Posterior cingulate gyrus (tissue), 11 donors: ENCODE measurements at places on chromosomes 2 and 18.

DNA sequence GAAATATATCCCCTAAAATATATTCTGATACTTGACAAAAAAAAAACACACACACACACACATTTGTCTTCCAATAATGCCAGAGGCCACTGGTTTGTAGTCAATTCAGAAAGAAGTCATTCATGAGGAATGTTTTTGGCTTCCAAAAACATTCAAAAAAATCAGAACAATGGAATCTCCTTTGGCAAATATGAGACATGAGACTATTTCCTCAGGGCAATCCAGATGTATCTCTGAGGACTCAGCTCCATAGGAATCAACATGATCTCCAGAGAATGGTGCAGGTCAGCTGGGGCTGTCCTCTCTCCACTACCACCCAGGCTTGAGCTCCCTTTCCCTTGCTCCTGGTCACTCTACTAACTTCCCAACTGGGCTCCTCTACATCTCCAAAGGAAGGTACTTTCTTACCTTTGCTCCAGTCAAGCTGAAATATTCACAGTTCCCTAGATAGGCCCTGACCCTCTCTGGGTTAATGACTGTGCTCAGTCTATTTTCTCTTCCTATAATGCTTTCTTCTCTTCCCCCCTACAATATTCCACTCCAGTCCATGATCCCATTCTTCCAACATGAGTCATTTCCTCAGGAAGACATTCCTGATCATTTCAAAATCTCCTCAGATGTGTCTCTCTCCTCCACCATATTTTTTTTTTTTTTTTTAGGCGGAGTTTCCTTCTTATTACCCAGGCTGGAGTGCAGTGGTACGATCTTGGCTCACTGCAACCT is 145.3 kb downstream of the C1D start:
- DNase-seq, result no peak

- DNase-seq, result no peak
Measured at GRCh38 chr18:13559754-13560153, 166.6 kb downstream of the FAM210A start.

GRCh38 chr2:96344011-96344410 is 8.4 kb downstream of the NCAPH start:
- no peak for DNase-seq

DNA sequence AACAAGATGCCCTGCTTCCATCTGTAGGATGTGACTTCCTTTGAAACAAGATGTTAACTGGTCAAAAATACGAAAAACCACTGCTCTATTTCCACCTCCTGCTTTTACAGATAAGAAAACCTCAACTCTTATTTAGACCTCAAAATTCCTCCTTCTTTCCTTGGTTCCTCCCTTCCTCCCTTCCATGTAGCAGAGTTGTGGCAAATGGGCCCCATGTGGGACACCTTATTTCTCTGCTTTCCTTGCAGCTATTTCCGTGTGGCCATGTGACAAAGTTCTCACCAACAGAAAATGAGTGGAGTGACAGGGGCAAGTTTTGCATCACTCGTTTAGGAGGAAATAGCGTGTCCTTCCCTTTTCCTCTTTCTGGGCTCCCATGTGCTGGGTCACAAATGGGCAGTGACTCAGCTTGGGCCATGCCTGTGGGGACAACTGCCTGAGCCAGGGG is 69.4 kb upstream of the SMAD2 start:
- DNase-seq, result no peak

GRCh38 chr2:9113916-9114315 is 92.7 kb upstream of the ASAP2 start:
- no peak for DNase-seq

GRCh38 chr2:102147935-102148334 is 5.4 kb downstream of the IL1R1 start:
- no peak for DNase-seq

DNA sequence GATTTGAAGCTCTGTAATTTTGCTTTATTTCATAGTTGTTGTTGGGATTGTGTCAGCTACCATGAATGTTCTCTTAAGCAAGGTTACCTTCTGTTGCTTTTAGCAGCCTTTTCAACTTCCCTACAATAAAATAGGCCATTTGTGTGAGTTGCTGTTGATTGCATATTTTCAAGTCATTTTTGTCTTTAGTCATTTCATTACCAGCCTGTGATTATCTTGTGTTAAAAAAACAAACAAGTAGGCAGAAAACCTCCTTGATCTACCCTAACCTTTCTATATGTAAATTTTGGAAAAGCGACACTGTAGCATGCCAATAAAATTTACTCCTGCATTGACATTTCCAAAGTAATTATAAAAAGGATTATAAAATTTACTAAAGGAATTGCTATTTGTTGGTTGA is 19.3 kb downstream of the GREB1L start:
- DNase-seq, result no peak

GRCh38 chr2:27802547-27802946 is 31.0 kb downstream of the MRPL33 start:
- no peak for DNase-seq

GRCh38 chr18:21183670-21184069 is 58.4 kb upstream of the GREB1L start:
- no peak for DNase-seq

- DNase-seq, result no peak
Measured at GRCh38 chr18:37343542-37343851, 222.1 kb downstream of the CELF4 start.

GRCh38 chr2:26088038-26088643 is 54.3 kb downstream of the RAB10 start:
- DNase-seq, result peak; percentile 33

- peak; percentile 82 for DNase-seq
Measured at GRCh38 chr2:79935771-79936657, 368.5 kb downstream of the LRRTM1 start.

DNA sequence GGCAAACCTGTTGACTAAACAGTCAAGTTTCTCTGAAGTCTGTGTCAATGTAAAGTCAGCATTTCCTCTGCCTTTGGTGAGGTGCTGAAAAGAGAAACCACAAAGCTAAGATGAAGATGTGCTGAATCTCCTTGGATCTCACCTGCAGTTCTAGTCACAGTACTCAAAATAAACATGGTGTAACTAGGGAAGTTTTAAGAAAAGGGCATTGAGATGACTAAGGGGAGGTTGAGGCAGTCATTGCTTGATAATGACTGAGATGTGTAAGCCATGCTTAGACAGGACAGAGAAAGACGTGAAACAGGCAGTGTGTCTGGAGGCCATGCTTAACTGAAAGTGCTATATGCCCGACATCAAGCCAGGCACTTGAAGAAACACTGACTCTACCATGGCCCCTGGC is 1010.0 kb upstream of the CELF4 start:
- DNase-seq, result no peak

- DNase-seq, result no peak
Measured at GRCh38 chr2:227627769-227628168, 10.5 kb downstream of the SCYGR4 start.

DNA sequence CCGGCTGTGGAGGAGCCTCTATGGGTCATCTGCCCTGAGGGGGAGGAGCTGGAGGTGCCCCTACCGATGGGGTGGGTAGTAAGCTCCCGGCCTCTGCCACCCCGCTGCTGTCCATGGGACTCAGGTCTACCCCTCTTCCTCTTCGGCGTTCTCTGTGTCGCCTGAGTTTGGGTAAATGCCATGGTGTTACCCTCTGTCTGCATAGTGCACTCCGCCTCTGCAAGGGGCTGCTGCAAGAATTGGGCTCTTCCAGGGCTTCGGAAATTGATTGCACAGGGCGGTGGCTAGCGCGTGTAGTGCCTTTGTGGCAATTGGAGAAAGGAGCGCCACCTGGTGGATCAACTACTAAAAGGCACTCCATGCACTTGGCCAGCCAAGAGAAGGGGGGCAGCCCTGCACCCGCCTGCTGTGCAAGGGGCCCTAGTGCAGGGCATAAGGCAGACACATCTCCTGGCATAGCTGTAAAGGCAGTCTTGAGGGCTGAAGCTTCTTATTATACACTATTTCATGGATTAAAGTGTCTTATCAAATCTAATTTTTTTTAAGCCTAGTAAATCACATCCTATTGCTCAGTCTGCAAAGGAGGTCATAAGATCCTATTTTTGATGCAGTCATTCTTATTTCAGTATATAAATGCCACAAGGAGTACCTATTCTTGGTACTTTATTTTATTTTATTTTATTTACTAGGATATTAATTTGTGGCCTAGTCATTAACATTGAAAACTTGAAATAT is 308.9 kb downstream of the PDE11A start:
- DNase-seq, result no peak

DNA sequence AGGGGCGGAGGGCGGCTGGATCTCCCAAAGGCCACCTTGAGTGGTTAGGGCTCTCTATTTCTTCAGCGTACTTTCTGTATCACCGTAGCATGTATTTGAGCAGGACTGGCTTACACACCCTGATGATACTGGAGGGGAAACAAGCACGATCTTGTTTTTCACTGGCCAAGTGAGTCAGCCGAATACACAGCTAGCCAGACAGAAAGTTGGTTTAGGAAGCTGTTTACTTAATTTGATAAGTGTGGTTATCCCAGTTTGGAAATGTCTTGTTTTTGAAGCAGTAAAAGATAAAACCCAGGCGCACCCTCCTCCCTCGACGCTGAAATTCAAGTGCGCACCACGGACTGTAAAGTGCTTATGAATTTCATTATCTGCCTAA is 582 bp downstream of the RIOK3 start:
- no peak for DNase-seq

DNA sequence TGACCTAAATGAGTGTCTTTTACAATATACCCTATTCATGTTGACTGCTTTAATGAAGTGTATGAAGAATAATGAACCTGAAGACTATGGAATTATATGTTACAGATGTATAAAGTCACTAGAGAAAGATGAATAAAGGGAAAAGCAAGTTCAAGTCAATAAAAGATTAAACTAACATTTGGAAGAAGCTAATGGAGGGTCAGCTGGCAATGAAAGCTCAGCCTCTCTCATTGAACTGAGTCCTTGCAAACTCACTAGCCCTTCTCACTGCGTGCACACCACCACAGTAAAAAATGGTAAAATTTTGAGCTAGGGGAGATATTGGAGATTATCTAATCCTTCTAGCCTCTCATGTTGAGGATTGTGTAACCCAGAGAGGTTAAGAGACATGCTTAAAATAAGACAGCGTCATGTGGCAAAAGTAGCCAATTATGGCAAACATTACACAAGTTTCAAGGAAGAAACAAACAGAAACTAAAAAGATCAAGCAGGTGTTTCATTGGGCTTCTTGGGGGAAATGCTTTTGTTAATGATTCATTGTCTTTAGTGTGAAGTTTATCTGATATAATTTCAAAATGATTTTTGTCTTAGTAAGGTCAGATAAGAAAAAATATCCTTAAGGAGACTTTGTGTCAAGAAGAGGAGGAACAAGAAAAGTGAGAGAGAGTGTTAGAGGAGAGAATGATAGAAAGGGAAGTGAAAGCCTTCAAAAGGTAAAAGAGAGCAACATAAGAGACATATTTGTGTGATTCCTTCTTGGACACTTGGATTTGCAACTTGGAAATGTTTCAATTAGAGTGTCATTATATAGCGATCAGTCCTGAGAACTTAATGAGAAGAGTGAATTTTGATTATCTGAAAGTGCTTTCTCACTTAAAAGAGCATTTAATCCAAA is 893.7 kb upstream of the FAM98A start:
- DNase-seq, result no peak

DNA sequence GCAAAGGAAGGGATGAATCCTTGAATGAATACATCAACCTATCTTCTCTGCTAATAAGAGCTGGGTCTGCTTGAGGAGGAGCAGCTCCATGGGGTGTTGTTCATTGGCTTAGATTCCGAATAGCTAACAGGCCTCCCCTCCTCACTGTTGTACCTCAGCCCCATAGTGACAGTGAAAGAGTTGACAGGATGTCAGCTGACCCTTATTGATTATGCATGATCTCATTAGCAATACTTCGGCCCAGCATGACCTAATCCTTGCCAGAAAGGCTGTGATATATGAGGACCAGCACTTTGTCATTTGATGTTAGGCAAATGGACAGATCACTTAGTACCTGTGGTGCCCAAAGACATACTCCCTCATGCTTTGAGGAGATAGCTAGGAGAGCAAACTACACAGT is 1333.7 kb upstream of the CELF4 start:
- DNase-seq, result no peak

DNA sequence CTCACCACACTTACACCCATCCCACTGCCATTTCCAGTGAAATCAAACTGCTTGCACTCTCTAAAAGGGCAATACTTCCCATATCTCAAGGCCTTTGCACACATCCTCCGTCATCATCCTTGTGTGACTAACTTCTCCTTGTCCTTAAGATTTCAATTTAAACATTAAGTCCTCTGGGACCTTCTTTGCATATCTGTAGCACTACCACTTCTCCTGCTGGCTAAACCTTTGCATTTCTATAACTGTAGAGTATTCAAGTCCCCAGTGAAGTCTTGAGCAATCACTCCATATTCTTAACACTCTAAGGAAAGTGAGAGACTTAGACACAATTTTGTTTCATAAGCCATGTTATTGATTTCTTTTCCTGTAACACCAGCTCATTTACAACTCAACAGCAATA is 136.8 kb upstream of the EPHA4 start:
- no peak for DNase-seq

DNA sequence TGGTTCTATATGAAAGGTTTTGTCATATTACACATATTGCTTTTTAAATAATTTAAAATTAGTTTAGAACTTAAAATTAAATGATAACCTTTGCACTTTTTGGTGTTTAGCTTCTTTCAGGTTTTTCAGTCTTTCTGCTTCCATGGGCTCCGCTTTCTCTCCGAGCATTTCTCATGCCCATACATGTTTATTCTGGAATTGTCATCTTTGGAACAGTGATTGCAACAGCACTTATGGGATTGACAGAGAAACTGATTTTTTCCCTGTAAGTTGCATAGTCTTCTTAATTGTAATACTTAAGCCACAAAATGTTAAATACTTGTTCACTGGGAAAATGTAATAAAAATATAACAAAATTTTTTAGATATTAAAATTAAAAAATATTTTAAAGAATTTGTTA is 31.0 kb downstream of the CYBRD1 start:
- no peak for DNase-seq

DNA sequence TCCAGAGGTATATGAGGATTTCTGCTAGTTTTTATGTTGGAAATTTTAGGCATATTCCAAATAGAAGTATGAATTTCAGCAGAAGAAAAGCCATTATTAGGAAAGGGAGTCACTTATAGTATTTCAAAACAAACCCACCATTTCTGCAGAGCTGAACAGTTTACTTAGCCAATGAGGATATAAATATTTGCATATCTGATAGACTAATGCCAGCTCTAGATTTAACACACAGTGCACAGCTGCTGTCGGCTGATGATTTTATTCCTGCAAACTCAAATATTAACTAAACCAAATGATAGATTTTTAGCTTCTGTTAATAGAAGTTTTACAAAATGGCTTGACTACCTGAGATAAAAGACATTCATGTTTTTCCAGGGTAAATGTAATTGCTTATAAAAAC is 375.8 kb upstream of the FANCL start:
- no peak for DNase-seq

GRCh38 chr2:199310771-199311585 is 146.8 kb downstream of the SATB2 start:
- no peak for DNase-seq

DNA sequence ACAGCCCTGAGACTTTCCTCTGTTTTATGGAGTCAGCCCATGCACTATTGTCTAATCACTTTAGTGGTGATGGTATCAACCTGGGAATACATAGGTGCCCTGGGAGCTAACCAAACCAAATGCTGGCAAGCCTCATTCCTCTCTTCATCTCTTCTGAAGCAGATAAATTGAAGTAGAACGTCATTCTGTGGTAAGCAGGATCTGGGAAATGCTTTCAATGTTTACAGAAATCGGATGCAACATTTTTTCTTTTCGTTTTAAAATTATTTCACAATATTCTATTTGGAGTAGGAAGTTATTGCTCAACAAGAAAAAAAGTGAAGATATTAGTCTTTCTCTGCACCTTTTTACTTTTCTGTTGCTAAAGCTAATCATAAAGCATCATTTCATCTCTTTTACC is 114.2 kb downstream of the RBMS1 start:
- DNase-seq, result no peak
